Hematopoietic multipotent progenitor cell treated with erythropoietin and hydrocortisone succinate and interleukin-3 and kit ligand, for 17 days (in vitro differentiated cells): ENCODE measurements at places on chromosomes 4 and X.

DNA sequence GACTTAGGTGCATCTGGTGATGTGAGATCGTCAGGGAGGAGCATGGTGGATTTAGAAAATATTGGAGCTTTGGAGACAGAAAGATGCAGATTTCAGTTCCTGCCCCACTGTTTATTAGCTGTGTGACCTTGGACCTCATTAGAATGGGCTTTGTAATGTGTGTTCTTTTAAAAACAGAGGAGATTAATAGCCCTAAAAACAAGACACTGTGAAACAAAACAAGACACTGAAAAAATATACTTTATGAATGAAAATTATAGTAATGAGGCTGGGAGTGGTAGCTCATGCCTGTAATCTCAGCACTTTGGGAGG, 79.5 kb downstream of the EVC start:
- DNase-seq, result no peak

GRCh38 chrX:56797574-56798338, 68.7 kb downstream of the NBDY start:
- DNase-seq, result peak; percentile 73

DNA sequence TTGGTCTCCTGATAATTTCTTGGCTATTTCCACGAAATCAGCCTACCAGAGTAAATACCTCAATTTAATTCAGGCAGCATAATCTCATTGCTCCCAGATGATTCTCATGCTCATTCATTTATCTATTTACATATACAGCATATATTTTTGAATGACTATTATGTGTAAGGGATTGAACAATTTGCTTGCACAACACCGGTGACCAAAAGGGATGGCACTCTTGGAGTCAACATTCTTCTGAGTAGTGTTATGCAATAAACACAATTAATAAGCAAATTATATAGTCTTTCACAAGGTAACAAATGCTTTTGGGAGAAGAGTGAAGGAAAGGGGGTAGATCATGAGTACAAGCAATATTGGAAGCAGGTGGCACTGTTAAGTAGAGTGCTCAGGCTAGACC, 1015.3 kb downstream of the ARAP2 start:
- no peak for DNase-seq

GRCh38 chr4:48297256-48297846, 27.7 kb upstream of the TEC start:
- no peak for DNase-seq

- no peak for DNase-seq
Observed at GRCh38 chr4:125714845-125715244, 400.1 kb downstream of the FAT4 start.

DNA sequence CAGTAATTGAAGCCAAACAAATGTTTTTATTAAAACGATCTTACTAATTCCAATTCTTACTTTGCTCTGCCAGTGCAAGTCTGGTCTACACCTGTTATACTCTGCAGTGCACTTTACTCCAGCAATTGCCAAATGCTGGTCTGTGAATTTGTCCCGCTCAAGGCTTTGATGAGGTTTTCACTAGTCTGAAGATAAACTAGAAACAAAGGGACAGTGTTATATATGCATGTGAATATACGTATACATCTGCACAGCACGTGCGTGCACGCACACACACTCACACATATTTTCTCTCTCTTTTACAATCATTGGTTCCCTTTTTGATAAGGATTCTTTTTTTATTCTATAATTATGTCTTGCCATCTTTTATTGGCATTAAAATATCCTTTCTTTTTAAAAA, 88.5 kb upstream of the LCORL start:
- DNase-seq, result no peak

- DNase-seq, result no peak
Observed at GRCh38 chrX:8960957-8961468, 72.9 kb downstream of the FAM9B start.

- no peak for DNase-seq
Observed at GRCh38 chr4:146033149-146033548, 94.5 kb upstream of the ZNF827 start.

GRCh38 chr4:75385106-75385505, 129.1 kb downstream of the RCHY1 start:
- DNase-seq, result no peak

- DNase-seq, result no peak
Observed at GRCh38 chr4:31275906-31276305, 555.7 kb downstream of the PCDH7 start.

GRCh38 chrX:2373615-2374014, 127.2 kb downstream of the DHRSX start:
- DNase-seq, result no peak
